ENCODE measurements at places on chromosomes 13 and 19. TPM values are rescaled to one million over a fixed set of nuclear protein-coding genes. Genes with fewer than 3 reads are reported as not detected.

The AMER2 gene
- total RNA-seq: not detected

The ZNF440 gene
- 6.6 TPM for total RNA-seq

The CRX gene
- not detected for total RNA-seq

The IL17D gene
- total RNA-seq: 1.6 TPM

The NOVA2 gene
- 0.27 TPM for total RNA-seq

The CELF5 gene
- not detected for total RNA-seq

The CEACAM1 gene
- not detected for total RNA-seq

The FUT3 gene
- total RNA-seq: not detected

The CCDC169 gene
- 4.1 TPM for total RNA-seq

The SIGLECL1 gene
- not detected for total RNA-seq

The PSG11 gene
- not detected for total RNA-seq

The CGB3 gene
- total RNA-seq: not detected

The IFNL1 gene
- not detected for total RNA-seq

The OR10H1 gene
- total RNA-seq: not detected

The FUT2 gene
- not detected for total RNA-seq

The LHB gene
- not detected for total RNA-seq

The NEK5 gene
- 0.45 TPM for total RNA-seq

The PPFIA3 gene
- 2.4 TPM for total RNA-seq

The FCER2 gene
- not detected for total RNA-seq

The ZNF792 gene
- total RNA-seq: 3.0 TPM

The KISS1R gene
- not detected for total RNA-seq

The TNNT1 gene
- 4.3 TPM for total RNA-seq

The ZNF555 gene
- 5.9 TPM for total RNA-seq

The SPTBN4 gene
- 3.5 TPM for total RNA-seq

The STAP2 gene
- 7.5 TPM for total RNA-seq

The HSPBP1 gene
- 48.3 TPM for total RNA-seq

The KCNN4 gene
- 39.9 TPM for total RNA-seq

The C19orf38 gene
- 0.81 TPM for total RNA-seq

The RUBCNL gene
- total RNA-seq: 0.16 TPM

The ZNF285 gene
- total RNA-seq: 1.6 TPM

The PDE4C gene
- total RNA-seq: not detected

The IQCN gene
- 4.4 TPM for total RNA-seq

The BRME1 gene
- 1.5 TPM for total RNA-seq

The KLK4 gene
- total RNA-seq: not detected

The SOHLH2 gene
- total RNA-seq: 1.7 TPM

The ZNF611 gene
- 12.8 TPM for total RNA-seq

The ZNF677 gene
- total RNA-seq: 37.9 TPM

The CLDN10 gene
- total RNA-seq: not detected

The PLVAP gene
- 0.09 TPM for total RNA-seq

The NUDT19 gene
- 10.2 TPM for total RNA-seq

The ZNF296 gene
- not detected for total RNA-seq

The PLEKHA4 gene
- 28.9 TPM for total RNA-seq

The LRG1 gene
- not detected for total RNA-seq

The GRIK5 gene
- 0.08 TPM for total RNA-seq

Measured in fibroblast of the aortic adventitia (primary cell).